ENCODE measurements at places on chromosomes 6 and 20.

DNA sequence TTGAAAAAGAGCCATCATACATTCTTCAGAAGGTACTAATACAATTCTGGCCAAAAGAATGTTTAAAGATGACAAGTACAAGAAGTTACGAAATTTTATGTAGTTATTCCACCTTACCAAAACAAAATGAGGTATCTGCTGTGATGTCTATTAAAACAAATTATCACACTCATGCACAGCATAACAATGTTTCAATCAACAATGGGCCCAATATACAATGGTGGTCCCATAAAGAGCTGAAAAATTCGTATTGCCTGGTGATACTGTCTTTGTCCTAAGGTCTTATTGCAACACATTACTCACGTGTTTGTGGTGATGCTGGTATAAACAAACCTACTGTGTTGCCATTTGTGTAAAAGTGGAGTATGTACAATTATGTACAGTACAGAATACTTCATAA lies 3.6 kb upstream of the NUP153 start:
- no peak for DNase-seq

- peak; percentile 7 for DNase-seq
Observed at GRCh38 chr6:73942592-73943186, 246.7 kb downstream of the CD109 start.

- no peak for DNase-seq
Observed at GRCh38 chr6:20826378-20826777, 292.1 kb downstream of the CDKAL1 start.

DNA sequence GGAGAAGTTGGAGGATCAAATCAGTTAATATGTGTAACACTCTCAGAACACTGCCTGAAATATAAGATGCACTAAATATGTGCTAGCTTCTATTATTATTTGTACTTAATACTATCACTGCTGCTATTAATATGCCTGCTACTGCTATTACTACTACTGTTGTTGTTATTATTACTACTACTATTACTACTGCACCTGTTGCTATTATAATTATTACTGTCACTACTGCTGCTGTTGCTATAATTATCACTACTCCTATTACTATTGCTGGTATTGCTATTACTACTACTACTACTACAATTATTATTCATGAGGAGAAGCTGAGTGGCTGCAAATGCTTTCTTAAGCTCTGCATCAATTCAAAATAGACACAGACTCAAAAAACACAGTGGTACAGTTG lies 16.7 kb upstream of the SSTR4 start:
- DNase-seq: no peak

DNA sequence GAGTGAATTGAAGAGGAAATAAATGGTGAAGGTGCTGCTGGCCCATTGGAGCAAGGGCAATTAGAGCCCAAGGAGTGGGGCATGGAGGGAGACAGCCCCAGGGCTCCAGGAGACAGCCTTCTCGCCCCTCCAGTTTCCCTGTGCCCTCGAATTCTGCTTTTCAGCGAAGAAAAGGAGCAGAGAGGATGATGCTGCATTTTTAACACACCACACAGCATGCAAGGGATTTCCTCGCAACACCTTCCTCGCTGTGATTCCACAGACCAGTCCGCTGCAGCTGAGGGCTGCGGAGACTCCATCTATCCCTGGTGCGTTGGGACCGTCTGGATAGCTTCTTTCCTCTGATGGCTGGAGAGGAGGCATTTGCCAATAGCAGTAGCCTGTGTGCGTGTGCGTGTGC lies 41.7 kb downstream of the PTCHD4 start:
- DNase-seq: no peak

DNA sequence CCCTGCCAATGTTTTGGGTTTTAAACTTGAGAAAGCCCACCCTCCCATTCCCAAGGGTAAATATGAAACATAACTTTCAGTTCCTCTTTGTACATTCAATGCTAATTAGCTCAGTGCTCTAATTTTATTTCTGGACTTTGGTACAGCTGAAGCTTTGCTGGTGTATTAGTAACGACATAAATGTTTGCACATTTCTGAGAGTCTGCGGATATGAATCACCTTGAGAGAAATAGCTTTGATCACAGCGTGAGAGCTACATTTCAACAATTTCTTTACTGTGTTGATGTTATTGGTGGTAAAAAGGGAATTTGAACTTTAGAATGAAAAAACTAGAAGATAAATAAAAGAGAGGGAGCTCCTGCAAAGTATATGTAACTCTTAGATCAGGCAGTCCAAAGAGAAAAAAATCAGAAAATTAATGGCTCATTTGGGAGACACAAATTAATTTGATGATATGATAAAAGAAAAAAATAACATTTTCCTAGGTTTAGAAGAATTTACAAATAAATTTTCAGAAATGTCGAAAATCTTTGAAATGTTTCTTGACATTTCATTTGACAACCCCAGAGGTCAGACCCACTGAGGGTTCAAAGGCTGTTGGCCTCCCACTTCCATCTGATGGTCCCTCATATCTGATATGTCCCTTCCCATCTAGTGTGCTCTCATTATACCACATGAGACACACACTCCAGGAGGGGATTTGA lies 38.5 kb upstream of the CAP2 start:
- no peak for DNase-seq

DNA sequence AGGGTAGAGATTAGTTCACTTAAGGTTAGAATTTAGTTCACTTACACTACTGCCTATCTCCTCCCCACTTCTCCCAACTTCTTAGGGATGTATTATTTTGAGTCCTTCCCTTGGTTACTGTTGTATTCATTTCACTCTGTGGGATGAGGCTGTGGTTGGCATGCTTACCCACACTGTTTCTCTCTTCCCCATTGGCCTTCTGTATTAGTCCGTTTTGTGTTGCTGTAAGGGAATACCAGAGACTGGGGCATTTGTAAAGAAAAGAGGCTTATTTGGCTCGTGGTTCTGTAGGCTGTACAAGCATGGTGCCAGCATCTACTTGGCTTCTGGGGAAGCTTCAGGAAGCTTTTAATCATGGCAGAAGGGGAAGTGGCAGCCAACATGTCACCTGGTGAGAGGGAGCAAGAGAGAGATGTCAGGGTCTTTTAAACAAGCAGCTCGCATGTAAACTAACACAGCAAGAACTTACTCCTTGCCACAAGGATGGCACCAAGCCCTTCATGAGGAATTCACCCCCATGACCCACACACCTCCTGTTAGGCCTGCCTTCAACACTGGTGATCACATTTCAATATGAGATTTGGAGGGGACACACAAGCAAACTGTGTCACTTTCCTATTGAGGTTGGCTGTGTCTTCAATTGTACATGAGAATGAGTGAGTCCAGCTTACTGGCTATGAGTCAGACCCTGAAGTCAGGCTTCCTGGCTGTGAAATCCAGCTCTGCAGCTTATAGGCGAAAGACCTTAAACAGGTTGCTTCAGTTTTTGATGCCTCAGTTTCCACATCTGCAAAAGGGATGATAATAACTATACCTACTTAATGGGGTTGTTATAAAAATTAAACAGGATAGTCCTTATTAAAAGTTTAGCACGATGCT lies 53.3 kb downstream of the SYNDIG1 start:
- DNase-seq: no peak

DNA sequence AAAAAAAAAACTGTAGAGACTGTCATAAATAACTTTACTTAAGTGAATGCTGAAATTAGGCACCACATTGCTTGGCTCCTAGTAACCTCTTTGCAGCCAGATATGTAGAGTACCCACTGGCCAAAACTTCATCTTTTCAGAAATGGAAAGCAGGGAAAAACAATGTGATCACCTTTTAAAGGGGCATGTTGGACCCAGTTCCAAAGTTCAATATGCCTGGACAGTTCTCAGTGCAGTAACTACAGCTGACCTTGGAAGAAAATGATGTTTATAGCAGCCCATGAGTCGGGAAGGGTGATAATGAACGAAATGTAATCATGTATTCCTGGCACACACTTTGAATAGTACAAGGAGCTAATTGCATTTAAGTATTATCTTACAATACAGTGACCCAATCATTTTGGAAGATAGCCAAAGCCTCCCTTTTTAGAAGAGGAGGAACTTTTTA lies 93.6 kb upstream of the TAB2 start:
- no peak for DNase-seq
